NCI-H2029 (cell line): ENCODE measurements at places on chromosomes 7 and 10.

- peak; percentile 36 for DNase-seq
Observed at GRCh38 chr10:91006001-91006751, 85.3 kb upstream of the ANKRD1 start.

DNA sequence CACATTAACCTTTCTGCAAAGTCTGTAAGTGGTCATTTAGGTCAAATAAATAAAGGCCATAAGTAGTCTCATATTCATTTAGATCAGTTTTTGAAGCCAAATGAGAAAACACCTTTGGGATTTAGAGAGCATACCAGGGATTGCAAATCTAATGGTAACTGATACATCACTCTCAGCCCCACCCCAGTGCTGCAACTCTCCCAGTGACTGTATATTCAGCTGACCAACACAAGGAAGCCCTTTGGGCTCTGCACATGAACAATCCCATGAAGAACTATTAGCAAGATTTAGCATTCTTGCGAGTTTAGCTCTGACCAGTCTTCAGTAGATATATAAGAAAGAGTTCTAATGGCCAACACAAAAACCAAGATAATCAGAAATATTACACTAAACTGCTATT lies 252.3 kb downstream of the CSTF2T start:
- no peak for DNase-seq

DNA sequence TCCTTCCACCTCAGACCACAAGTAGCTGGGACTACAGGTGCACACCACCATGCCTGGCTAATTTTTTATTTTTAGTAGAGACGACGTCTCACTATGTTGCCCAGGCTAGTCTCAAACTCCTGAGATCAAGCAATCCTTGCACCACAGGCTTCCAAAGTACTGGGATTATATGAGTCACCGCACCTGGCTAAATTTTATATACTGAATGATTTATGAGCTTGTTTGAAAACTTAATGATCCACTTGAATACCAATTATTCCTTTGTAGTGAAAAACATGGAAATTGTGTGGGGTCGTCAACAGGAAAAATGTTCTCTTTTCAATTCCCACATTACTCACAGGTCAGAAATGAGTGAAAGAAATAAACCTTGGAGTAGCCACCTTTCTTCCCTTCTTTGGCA lies 31.3 kb downstream of the RAPGEF5 start:
- no peak for DNase-seq

DNA sequence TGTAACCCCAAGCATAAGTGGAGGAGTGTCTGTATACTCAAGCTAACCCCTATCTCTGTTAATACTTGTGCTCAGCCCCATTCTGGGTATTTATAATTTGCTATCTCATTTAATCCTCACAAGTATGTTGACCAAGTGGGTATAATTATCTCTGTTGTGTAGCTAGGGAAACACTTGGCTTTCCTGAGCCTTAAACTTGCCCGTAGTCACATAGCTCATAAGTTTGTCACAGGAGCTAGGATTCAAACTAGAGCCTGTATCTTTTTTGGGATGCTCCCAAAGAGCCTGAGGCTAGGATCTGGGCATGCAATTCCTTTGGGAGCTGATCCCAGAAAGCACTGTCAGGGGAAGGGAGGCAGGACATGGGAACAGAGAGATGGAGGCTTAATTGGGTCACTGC lies 377.4 kb downstream of the GALNT17 start:
- no peak for DNase-seq

DNA sequence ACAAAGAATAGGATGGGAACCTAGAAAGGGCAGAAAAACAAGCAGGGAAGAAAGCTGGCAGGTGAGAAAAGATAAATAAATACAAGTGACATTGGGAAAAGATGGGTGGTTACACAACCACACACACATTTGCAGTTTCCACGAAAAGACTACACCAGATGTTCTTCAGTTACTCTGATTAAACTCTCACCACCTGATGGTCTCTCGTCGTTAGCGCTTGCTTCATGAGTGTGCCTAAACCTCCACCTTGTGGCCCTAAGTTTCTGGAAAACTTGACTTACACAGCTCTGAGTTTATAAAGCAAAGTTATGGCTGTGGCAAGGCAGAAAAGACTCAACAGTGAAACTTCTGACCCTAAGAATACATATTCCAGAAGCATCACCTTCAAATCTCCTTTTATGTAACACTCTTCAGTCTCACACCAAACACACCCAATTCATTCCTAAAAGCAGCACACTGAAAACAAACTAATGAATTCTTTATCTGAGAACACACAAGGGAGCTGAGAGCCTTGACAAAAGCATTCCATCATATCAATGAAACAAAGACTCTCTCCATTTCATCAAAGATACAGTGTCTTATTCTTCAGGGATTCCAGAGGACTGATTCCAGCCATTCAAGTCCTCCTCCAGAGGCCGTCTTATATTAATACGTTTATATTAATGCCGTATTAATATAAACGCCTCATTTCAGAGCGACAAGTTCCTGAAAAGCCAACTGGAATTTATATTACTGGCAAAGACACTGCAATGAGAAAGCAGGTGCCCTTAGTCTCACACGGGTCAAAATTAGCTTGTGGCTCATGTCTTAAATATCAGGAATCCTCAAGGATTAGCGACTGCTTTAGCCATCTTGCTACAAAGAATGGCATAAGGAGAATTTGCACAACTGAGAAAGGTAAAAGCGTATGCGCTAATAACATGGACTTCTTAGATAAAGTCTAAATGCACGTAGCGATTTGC lies 77.6 kb downstream of the RNF216 start:
- no peak for DNase-seq

GRCh38 chr10:4255751-4256150 lies 470.7 kb upstream of the KLF6 start:
- DNase-seq: no peak

DNA sequence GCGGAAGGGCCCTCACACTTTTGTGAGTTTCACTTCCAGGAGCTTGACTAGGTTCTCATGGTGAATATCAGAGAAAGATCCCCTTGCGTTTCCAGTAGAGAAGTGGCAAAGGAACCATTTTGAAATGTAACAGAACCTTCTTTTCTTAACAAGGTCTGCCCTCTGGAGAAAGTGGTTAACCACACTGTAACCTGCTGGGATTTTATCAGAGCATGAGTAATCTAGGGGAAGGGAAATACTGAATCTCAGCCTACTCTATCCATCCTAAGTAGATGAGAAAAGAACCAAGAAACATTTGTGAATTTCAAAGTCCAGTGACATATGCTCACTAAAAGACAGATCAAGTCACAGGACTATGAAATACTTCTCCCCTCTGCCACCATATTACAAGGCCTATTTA lies 235.5 kb downstream of the ZEB1 start:
- DNase-seq: no peak

GRCh38 chr7:25103773-25104172 lies 21.3 kb downstream of the CYCS start:
- no peak for DNase-seq

GRCh38 chr7:11726794-11727155 lies 105.2 kb downstream of the THSD7A start:
- no peak for DNase-seq

GRCh38 chr10:29496341-29497162 lies 138.2 kb downstream of the SVIL start:
- no peak for DNase-seq

GRCh38 chr10:12847361-12847975 lies 154.0 kb downstream of the CCDC3 start:
- no peak for DNase-seq

- DNase-seq: no peak
Observed at GRCh38 chr7:39125846-39126245, 148.1 kb downstream of the POU6F2 start.

GRCh38 chr7:106038916-106039315 lies 73.2 kb downstream of the SYPL1 start:
- no peak for DNase-seq

- no peak for DNase-seq
Observed at GRCh38 chr7:11612737-11613136, 219.3 kb downstream of the THSD7A start.

- DNase-seq: no peak
Observed at GRCh38 chr10:63219749-63220148, 86.6 kb downstream of the NRBF2 start.

- DNase-seq: no peak
Observed at GRCh38 chr7:155313096-155313495, 15.4 kb downstream of the INSIG1 start.

DNA sequence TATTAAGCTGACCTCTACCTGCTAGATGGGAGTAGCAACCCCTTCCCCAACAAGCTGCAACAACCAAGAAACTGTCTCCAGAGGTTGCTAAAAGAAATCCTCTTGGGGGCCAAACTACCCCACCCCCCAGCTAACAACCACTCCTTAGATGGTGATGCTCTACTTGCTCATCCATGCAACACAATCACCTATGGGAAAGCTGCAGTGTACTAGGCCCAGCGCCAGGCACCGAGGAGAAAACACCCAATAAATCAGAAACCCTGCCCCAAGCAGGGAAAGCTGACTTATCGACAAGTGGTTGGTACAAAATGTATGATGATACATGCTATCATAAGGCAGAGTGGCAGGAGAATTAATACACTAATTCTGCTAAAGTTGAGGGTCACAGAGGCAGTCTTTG lies 17.3 kb downstream of the SLC25A13 start:
- no peak for DNase-seq

DNA sequence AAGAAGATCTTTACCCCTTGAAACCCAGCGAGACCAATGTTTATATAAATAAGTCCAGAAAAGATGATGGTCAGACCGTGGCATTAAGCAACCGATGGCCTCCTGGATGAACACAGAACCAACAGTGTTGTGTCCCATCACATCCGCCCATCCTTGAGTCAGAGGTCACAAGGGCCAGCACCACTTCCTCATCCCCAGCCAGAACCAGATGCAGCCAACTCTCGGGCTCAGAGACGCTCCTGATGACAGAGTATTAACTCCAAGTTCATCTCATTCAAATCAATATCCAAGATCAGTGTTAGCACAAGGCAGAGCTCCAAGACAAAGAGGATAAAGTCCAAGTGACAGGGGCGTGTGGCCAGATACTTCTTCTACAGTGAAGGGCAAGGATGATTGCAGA lies 63.5 kb downstream of the FAM53B start:
- no peak for DNase-seq

GRCh38 chr7:105198223-105198622 lies 184.2 kb downstream of the KMT2E start:
- no peak for DNase-seq

DNA sequence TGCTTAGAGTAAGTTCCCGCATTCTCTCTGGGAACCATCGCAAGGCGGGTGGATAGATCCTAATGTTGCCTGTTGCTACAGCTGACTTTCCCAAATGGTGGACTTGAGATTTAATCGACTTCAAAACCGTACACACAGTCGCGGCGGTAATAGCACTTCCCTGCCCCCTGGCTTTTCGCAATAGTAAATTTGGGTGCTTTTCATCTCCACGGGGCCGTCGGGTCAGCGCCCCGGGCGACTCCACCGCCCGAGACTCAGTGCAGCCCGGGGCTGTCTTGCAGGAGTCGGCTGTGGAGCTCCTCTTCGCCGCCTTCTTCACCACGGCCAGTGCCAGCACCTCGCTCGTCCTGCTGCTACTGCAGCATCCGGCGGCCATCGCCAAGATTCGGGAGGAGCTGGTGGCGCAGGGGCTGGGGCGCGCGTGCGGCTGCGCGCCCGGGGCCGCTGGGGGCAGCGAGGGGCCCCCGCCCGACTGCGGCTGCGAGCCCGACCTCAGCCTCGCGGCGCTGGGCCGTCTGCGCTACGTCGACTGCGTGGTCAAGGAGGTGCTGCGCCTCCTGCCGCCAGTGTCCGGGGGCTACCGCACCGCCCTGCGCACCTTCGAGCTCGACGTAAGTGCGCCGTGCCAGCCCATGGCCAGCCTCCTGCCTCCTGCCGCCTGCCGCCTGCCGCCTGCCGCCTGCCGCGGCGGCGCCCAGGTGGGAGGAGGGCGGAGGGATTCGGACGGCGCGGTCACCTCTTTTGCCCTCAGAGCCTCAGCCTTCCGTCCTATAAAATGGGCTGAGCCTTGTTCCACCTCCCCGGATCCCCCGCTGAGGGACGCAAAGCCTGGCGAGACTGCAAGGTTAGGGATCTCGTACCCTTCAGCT lies 5.3 kb downstream of the CYP26C1 start:
- DNase-seq: no peak

- DNase-seq: peak; percentile 4
Observed at GRCh38 chr7:21261627-21262594, 166.0 kb upstream of the SP4 start.

DNA sequence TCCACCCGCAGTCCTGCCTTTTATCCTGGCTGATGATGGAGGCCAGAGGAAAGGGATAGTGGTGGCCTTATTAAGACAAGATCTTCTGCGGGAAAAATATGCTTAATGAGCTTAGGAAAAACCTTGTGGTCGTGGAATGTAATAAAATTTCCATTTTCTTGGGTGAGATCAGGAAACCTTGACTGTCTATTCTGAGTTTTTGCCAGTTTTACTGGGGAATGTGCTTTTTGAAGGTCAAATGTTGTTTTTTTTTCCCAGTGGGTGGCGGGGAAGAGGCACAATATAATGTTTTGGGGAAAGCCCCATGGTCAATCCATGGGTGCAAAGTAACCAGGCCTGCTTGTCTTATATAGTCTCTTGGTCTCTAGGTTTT lies 118.5 kb downstream of the CREB5 start:
- no peak for DNase-seq

DNA sequence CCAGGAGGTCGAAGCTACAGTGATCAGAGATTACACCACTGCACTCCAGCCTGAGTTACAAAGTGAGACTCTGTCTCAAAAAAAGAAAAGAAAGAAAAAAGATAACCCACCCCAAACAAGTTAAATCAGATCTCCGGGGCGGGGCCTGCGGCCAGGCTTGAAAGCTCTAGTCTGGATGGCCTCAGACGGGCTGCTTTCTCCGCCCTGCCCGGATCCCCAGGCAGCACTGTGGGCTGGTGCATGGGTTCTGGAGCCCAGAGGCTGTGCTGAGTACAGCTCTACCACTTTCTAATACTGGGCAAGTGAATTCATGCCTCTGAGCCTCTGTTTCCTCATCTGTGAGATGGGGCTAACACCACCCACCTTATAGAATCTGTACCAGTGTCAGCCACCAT lies 83.7 kb downstream of the ZMIZ1 start:
- no peak for DNase-seq

DNA sequence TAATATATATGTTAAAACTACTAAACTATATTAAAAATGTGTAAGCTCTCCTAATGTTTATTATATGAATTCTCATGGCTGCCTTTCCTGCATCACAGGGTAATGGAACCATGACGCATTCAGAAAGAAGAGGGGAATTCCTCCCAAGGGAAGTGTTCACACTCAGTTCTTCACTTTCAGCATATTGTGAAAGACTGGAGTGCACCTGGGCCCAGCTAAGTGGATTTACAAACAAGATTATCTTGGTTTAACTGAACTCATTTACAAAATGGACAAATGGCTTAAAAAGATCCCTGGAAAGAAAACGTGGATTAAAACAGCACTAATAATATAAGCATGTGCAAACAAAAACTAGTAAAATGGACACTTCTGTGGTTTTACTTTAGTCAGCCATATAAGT lies 149.8 kb downstream of the DOCK4 start:
- DNase-seq: no peak

GRCh38 chr10:55212051-55212450 lies 411.0 kb upstream of the PCDH15 start:
- DNase-seq: no peak

GRCh38 chr7:93964813-93965212 lies 39.3 kb downstream of the BET1 start:
- DNase-seq: no peak
